Esophagus squamous epithelium (tissue), 5 donors: ENCODE measurements at places on chromosomes 7 and 10.

- no peak for DNase-seq
These were observed 36.3 kb upstream of the EXOC6 start for GRCh38 chr10:92811986-92812385.

DNA sequence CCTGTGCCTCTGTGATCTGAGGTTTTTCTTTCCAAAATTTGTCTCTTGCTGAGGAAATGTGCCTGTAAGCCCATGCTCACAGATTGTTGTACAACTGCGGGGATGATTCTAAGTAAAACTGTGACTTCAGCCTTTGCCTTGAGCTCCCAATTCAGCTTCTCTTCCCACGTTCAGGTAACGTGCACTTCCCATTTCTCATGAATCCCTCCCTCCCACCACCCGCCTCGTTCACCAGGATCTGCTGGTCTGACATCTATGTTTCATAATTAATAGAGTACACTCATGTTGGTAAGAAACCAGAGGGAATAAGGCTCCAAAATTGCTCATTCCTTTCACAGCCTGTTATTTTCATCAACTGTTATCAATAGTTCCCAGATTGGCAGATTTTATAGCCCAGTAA, 332.6 kb upstream of the TPK1 start:
- no peak for DNase-seq

DNA sequence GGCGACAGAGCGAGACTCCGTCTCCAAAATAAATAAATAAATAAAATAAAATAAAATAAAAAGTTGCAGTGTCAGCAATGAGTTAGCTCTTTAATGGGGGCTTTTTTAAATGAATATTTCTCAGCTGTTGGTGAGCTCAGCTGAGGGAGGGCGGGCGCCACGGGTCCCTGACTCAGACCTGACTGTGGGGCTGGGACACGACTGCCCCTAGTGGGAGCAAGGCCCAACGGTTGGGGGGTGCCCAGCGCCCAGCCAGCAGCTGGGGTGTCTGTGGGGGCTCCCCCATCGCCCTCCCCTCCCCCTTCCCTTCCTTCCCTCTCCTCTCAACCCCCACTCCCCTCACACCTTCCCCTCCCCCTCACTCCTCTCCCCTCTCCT, 46.6 kb downstream of the PWWP2B start:
- DNase-seq, result no peak

DNA sequence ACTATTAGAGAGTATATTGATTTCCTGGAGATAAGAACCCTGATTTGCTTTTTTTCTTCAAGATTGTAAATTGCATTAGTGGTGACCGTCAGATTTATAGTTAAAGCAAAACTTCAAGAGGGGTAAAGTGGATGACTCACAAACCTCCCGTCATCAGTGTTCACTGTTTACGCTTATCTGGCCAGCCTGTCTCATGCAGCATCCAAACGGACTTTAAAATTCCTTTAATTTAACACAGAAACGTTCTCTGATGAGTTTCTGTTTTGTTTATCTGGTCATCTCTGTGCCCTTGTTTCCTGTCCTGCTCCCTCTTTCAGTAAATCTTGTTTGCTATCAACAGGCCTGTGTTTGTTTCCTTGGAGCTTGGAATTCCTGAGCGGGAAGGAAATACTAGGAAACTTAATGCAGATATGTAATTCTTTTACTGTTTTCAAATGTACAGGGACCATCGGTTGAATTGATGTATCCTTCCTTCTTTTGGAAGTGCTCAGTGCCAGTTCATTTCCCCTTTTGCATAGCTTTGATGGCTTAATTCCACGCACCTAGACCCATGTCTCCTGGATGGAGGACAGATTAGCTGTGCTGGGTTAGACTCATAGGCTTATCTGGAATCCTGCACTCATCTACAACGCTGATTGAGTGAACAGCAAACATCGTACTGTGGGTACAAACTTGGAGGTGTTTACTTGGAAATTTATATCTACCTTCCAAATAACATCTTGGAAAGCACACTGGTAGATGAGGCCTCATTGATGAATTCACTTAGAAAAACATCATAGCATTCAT, 21.3 kb downstream of the PTPRE start:
- DNase-seq, result no peak

GRCh38 chr7:112202816-112203215, 3.4 kb downstream of the DOCK4 start:
- no peak for DNase-seq

- no peak for DNase-seq
These were observed 34.0 kb downstream of the LRMDA start for GRCh38 chr10:75465450-75465827.

DNA sequence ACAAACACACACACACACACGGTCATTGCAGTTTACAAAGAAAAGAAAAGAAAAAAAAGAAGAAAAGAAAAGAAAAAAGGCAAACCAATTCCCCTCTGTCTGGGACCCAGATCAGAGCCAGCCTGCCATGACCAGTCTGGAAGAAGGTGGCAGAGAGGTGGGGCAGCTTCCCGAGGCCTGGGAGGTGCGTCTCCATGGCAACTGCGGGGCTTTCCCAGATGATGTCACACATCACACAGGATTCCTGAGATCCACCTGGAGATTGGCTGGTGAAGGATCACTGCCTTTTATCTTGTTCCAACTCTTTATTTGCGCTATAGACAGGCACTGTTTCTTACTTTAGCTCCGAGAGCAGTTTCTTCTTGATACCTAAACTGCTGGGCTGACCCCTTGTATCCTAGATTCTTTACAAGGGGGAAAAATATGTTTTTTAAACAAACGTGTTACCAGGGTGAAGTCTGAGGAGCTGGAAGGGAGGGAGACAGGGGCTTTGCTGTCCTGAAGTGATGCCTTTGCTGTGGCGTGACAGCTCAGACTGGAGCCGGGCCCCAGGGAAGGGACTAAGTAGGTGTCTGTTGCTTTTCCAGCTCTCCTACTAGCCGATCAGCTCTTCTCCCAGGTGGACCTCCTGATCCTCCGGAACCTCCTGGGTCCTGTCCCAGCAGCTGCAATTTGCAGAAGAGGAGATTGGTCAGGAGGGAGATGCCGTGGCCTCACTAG, 298.5 kb downstream of the KLF6 start:
- DNase-seq, result no peak

GRCh38 chr7:110486549-110486948, 604.4 kb upstream of the LRRN3 start:
- no peak for DNase-seq

- no peak for DNase-seq
These were observed 2.0 kb downstream of the AOC1 start for GRCh38 chr7:150854066-150855000.

GRCh38 chr7:124072603-124073309, 39.9 kb upstream of the TMEM229A start:
- DNase-seq, result no peak

- DNase-seq, result no peak
These were observed 91.0 kb upstream of the FAM20C start for GRCh38 chr7:101146-102046.

DNA sequence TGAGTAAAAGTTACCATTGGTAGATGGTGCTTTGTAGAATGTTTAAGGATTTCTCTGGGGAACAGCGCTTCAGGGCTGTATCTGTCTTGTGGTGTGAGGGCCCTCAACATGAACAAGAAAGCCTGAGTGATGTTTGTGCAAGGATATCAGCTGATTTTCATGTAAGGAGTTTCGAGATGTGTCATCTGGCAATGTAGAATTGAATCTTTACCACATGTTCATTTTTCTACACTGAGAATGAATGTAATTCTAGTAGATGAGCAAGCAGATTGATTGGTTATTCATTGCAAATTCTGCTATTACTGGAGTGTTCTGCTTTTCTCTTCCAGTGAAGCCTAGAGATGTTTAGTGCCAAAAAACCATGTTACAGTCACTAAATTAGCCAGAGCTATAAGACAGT, 87.7 kb downstream of the ST7 start:
- no peak for DNase-seq

- DNase-seq, result no peak
These were observed 170.4 kb downstream of the ZNF438 start for GRCh38 chr10:30861221-30861620.

GRCh38 chr10:123912871-123913270, 21.3 kb upstream of the CPXM2 start:
- no peak for DNase-seq

- no peak for DNase-seq
These were observed 80.5 kb downstream of the CCNY start for GRCh38 chr10:35416619-35417312.

DNA sequence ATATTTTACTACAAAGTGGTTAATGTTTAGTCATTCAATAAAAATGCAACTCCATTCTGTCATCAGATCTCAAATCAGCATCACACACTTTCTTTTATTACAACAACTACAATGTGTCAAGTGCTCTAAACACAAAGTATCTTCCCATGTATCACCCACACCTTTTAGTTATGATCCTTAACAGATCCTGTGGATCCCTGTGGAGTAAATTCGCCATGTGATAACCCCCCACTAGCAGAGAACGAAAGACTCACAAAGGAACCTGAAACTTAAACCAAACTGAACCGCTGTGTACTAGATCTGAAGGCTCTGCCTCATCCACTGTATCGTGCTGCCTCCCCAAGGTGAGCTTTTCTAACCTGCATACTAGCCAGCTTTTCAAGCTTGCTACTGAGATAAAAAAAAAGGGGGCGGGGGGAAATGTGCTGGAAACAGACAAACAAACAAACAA, 1.7 kb downstream of the DPY19L1 start:
- DNase-seq, result no peak

DNA sequence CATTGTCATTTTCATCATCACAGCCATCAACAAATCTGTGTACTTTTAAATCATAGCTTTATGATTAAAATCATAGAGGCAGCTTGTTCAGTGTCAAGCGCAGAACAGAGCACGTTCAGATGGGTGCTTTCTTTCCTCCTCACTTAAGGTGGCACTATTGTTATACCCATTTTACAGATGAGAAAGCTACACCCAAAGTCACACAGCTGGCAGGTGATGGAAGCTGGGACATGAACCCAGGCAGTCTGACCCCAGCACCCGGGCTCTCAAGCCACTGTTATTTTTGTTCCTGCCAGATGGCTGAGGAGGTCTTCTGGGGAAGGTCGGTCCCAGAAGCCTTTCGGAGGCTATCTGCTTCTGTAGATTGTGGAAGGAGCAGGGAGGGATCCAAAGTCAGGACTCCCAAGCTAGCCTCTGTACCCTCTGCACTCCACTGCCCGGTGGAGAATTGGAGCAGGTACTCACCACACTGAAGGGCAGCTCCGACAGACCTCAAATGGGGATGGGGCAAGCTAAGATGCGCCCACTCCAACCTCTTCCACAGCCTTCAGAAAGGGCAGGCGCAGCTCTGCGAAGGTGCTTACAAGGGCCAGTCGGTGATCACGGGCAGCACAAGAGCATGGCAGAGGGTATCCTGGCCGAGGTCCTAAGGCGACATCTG, 610 bp downstream of the AVPI1 start:
- no peak for DNase-seq

- no peak for DNase-seq
These were observed 7.0 kb upstream of the EVX1 start for GRCh38 chr7:27235387-27236311.

DNA sequence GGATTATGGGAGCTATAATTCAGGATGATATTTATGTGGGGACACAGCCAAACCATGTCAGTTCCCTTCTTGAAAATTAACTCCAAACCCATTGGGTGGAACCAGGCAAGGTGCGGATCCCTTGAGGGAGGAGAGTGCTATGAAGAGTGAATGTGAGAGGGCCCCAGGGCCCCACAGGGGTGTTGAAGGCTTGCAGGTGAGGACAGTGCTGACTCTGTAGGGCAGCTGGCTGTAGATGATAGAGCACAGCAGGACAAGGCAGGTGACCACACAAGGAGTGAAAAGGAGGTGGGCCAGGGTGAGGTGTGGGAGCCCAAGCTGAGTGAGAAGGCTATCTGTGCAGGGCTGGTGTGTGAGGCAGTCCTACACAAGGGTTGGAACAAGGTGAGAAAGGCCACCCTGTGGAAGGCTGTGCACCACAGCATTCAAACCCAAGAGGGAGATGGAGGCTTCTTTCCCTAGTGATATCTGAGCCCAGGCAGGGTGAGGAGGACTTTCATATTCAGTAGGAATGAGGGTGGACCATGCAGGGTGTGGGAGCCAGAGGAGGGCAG, 746.0 kb upstream of the CELF2 start:
- no peak for DNase-seq

GRCh38 chr10:105875050-105875449, 1234.0 kb downstream of the SORCS3 start:
- DNase-seq, result no peak

- DNase-seq, result no peak
These were observed 165.9 kb downstream of the ABCA13 start for GRCh38 chr7:48337012-48337621.

- DNase-seq, result peak; percentile 47
These were observed 91.2 kb upstream of the INSIG1 start for GRCh38 chr7:155206318-155207020.

- DNase-seq, result no peak
These were observed 25.0 kb downstream of the VTI1A start for GRCh38 chr10:112471878-112472487.

DNA sequence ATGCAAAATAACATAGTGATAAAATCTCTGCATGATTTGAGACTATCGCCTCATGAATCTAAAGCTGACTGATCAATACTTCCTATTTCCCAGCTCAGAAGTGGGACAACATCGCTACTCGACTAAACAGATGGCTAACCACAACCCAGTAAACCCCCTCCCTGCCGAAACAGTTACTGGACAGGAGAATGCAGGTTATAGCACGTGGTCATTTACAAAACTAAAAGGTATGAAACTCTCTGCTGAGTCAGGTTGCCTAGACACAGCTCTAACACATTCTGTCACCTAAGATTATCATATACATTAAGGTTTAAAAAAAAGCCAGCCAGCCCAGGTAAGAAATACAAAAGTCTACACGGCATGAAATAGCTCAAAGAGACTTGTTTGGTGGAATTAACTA, 64.0 kb downstream of the CTBP2 start:
- DNase-seq, result no peak

DNA sequence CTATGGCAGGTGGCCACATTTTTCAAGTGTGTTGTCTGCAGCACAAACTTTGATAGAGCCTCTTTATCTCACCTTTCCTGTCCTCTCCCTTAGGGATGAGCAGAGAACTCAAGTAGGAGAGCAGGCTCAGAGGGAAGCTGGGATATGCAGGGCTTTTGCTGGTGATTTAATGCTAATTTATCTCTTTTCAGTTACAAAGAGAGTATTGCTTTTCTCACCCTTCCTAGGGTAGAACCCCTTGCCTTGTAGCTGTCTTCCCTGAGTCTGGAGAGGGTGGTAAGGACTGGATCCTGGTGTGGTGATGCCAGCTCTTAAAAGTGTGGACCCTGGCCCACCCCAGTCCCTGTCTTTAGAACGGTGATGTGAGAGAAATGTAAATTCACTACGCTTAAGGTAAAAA, 1061.4 kb downstream of the TYW1 start:
- no peak for DNase-seq
